Tibial artery (tissue), 4 donors: ENCODE measurements at places on chromosomes 16 and 17.

GRCh38 chr16:24747441-24747840 lies 18.0 kb downstream of the TNRC6A start:
- DNase-seq = no peak

GRCh38 chr17:27873746-27874145 lies 19.4 kb downstream of the LYRM9 start:
- DNase-seq = no peak

DNA sequence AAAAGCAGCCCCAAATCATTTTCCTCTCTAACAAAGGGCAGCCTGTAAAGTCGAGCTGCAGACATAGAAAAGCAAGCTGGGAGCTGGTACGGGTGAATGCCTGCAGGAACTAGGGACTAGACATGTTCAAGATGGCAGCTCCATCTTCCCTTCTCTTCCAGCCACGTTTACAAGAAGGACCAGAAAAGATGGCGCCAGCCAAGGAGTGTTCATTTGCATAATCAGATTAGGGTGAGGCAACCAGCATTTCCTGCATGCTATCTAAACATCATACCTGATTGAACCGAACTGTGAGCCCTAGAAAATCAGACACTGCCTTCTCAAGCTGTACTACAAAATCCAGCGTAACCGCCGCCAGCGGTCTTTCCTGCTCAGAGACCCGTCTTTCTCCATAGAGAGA lies 896.8 kb downstream of the CDH11 start:
- no peak for DNase-seq

DNA sequence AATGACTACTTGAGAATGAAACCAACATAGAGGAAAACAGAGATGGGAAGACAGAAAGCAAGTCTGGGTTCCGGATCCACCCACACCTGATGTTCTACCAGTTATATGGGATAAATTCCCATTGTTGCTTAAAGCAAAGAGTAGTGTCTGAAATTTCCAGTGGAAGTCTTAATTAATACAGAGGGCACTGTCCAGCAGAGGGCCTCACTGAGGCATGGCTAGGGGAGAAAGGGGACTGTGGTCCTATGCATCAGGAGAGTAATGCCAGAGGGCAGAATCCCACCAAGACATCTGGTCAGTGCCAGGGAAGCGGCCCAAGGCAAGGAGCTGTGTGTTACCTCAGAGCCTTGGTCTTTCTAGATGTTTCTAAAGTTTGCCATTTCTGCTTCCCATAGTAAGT lies 7.5 kb upstream of the UMOD start:
- DNase-seq = no peak

- no peak for DNase-seq
Observed at GRCh38 chr17:1907216-1907631, 77.4 kb downstream of the RPA1 start.

GRCh38 chr17:65697661-65698060 lies 136.2 kb upstream of the AXIN2 start:
- DNase-seq = no peak

- DNase-seq = no peak
Observed at GRCh38 chr16:22646948-22647556, 136.4 kb downstream of the NPIPB5 start.

GRCh38 chr16:84739349-84740124 lies 39.7 kb downstream of the USP10 start:
- no peak for DNase-seq

GRCh38 chr17:82860606-82861392 lies 21.0 kb upstream of the ZNF750 start:
- DNase-seq = no peak

- no peak for DNase-seq
Observed at GRCh38 chr16:24523569-24523968, 15.8 kb upstream of the RBBP6 start.

DNA sequence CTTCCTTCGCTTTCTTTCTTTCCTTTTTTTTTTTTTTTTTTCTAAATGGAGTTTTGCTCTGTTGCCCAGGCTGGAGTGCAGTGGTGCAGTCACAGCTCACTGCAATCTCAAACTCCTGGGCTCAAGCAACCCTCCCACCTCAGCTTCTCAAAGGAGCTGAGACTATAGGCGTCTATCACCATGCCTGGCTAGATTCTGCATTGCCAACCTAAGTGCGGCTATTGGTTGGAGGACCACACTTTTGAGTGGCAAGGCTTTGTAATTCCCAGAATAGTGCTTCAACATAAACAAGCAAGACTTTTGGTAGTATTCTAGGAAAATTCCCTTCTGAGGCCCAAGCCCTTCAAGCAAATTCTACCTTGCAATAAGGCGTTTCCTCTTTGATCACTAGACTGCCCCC lies 107.8 kb downstream of the YPEL2 start:
- no peak for DNase-seq

DNA sequence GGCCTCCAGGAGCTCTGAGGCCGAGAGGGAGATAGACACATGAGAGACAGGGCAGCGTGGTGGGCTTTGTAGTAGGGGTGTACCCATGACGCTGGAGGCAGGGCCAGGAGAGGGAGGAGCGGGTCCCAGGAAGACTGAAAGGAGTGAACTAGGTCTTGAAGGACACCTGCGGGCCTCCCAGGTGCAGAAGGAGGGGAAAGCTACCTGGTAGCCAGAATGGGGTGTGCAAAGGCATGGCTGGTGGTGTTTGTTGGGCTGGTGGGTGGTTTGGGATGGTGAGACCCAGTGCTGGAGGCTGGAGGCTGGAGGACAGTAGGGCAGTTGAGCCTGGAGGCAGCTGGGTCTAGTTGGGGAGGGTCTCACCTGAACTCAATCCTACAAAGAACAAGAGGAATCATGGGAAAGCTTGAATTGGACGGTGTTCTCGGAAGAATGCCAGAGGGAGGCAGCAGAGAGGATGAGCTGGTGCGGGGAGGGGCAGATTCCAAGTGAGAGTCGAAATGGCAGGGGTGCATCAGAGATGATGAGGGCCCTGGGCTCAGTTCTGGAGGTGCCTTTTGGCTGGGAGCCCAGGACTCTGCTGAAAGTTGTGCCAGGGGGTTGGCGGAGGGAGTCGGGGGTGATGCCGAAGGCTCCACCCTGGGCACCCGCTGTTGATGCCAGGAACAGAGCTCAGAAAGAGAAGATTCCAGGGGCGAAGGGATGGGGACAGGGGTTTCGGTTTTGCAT lies 21.2 kb downstream of the C1QTNF1 start:
- DNase-seq = peak; percentile 66
